Naive thymus-derived CD8-positive, alpha-beta T cell (primary cell): ENCODE measurements at places on chromosomes 1 and 21. TPM values are rescaled to one million over a fixed set of nuclear protein-coding genes. Genes with fewer than 3 reads are reported as not detected.

- H3K4me1 ChIP-seq = no peaks in the 10 kb centered on the region
- no peaks in the 10 kb centered on the region for H3K27me3 ChIP-seq
- no peaks in the 10 kb centered on the region for H3K36me3 ChIP-seq
These were observed 319.4 kb downstream of the BRINP2 start for GRCh38 chr1:177490036-177490639.

DNA sequence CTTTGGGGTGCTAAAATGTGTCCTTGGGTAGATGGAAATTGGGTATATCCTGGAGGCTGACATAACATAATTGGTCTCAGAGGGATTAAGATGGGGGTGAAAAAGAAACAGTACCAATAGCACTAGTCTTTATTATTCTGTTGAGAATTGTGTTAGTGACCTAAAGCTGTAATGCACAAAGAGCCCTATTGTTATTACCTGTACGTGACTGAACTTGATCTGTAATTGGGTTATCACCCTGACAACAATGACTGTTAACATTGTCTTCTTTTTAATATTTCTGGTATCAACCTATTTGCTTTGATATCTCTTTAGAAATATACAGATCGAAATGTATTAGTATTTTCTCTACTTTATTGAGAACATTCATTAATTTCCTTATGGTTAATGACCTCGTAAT lies 147.6 kb downstream of the NEK7 start:
- no peaks in the 10 kb centered on the region for H3K27me3 ChIP-seq
- H3K4me3 ChIP-seq = no peak overlapping the region
- peaks cover 38% of the 10 kb centered on the region for H3K36me3 ChIP-seq
- DNase-seq = no peak
- H3K27ac ChIP-seq = no peak overlapping the region

DNA sequence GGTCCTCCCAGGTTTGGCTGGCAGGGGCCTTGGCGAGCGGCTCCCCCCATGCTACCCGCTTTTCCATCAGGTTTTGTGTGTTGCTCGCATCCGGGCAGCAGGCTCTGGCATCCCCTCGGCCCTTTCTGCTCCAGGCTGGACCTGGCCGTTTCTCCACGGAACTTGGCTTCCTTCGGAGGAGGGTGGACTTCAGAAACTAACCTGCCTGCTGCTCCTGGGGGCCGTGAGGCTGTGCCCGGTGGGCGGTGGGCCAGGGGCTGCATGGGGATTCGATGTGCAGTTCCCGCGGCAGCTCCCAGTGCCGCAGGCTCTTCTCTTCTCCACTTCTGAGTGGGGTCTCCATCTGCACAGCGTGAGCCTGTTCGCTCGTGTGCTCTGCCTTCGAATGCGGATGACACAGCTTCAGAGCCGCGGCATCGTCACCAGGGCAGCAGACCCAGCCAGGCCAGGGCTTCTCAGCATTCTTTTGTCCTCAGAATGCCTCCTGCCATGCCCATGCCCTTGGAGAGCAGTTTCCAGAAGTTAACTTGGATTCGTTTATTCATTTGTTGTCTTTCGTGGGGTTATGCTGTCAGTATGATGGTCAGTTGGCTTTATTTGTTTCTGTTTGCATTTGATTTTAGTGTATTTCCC lies 36.4 kb downstream of the PRKCZ start:
- no peak overlapping the region for H3K27ac ChIP-seq
- DNase-seq = no peak
- peaks cover 2% of the 10 kb centered on the region for H3K36me3 ChIP-seq
- no peak overlapping the region for H3K4me3 ChIP-seq
- no peaks in the 10 kb centered on the region for H3K27me3 ChIP-seq

DNA sequence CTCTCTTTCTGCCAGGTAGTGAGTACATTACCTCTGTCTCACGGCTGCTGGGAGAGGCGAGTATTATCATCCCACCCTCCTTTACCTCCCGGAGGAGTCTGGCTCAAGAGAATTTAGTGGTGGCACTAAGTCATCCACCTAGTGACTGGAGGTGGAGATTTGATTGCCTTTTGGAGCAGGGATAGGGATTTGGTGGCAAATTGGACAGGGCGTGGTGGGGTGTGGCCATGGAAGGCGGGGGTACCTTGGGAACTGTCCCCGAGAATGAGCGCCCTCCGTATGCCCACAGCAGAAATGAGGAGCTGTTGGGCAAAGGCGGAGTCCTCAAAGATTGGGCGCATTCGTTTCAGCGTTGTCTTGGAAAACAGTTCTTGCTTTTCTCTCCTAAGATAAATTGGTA lies 32.1 kb upstream of the HMGN1 start:
- peak overlapping the region; percentile 92 for H3K4me3 ChIP-seq
- peaks cover 9% of the 10 kb centered on the region for H3K4me1 ChIP-seq
- no peaks in the 10 kb centered on the region for H3K27me3 ChIP-seq

- no peak for DNase-seq
- no peak overlapping the region for H3K4me3 ChIP-seq
These were observed 5.1 kb upstream of the BRDT start for GRCh38 chr1:91944087-91944486.

DNA sequence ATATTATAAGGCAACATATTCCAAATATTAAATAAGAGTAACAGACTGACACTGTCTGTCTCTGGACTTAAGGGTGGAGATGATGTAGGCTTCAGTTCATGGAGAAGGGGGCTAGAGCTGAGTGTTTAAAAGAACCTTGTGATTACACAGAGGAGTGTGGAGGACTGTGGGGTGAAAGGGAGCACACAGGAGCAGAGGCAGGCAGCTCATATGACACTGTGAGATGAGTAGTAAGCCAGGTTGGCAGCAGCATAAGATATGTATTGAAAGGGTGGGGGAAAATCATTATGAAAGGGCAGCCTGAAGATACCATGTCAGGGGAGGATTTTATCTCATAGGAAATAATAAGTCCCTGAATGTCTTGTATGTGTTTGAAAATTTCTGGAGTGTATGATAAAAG lies 104.5 kb downstream of the AK5 start:
- peaks cover 43% of the 10 kb centered on the region for H3K4me1 ChIP-seq
- H3K27ac ChIP-seq = peak overlapping the region; percentile 5
- no peaks in the 10 kb centered on the region for H3K27me3 ChIP-seq

DNA sequence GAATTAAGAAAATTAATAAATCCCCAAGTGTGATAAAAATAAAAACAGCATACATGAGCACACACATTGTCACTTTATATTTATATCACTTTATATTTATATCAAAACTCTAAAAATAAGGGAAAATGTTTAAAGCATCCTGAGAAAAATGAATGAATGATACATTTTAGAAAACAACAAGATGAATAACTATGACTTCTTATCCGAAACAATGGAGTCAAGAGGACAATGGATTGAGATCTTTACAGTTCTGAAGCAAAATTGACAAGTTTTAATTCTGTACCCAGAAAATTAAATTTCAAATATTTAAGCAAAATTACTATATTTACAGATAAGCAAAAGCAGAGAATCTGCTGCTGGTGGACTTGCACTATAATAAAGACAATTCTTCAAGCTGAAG lies 512.6 kb downstream of the MRPL39 start:
- H3K4me1 ChIP-seq = no peaks in the 10 kb centered on the region
- no peaks in the 10 kb centered on the region for H3K36me3 ChIP-seq
- DNase-seq = no peak
- H3K27ac ChIP-seq = no peak overlapping the region
- no peak overlapping the region for H3K4me3 ChIP-seq
- H3K27me3 ChIP-seq = no peaks in the 10 kb centered on the region

GRCh38 chr1:153527683-153528040 lies 8.1 kb downstream of the S100A6 start:
- no peak for DNase-seq
- H3K27me3 ChIP-seq = no peaks in the 10 kb centered on the region
- H3K36me3 ChIP-seq = no peaks in the 10 kb centered on the region
- no peak overlapping the region for H3K4me3 ChIP-seq

Gene FCN3
- not detected for total RNA-seq

Gene FCRLB
- total RNA-seq = 1.2 TPM
